Uterus (tissue), 4 donors: ENCODE measurements at places on chromosomes 11 and 22. TPM values are rescaled to one million over a fixed set of nuclear protein-coding genes. Genes with fewer than 3 reads are reported as not detected.
A peak's percentile ranks its signal among the peaks of the same experiment; 100 is the strongest.

DNA sequence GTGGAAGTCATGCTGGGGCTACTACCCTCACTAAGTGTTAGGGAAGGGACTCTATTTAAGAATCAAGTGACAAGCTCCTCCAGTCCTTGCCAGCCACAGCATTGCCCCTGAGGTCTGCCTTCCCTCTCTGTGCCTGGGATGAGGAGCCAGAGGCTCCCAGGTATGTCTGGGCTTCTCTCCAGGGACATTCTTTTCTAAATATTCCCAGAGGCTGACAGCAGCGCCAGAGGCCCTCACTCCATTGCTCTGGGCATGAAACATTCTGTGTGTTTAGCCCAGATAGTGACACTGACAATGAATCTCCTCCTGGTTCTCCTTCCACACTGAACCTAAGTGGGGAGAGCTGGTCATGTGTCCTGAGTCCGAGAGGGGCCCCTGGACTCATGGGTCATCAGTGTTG lies 2.2 kb downstream of the OR51E1 start:
- no peaks in the 10 kb centered on the region for H3K36me3 ChIP-seq
- H3K27me3 ChIP-seq: no peaks in the 10 kb centered on the region
- no peak overlapping the region for H3K27ac ChIP-seq
- H3K4me3 ChIP-seq: no peak overlapping the region
- no peaks in the 10 kb centered on the region for H3K4me1 ChIP-seq
- no peak for DNase-seq

DNA sequence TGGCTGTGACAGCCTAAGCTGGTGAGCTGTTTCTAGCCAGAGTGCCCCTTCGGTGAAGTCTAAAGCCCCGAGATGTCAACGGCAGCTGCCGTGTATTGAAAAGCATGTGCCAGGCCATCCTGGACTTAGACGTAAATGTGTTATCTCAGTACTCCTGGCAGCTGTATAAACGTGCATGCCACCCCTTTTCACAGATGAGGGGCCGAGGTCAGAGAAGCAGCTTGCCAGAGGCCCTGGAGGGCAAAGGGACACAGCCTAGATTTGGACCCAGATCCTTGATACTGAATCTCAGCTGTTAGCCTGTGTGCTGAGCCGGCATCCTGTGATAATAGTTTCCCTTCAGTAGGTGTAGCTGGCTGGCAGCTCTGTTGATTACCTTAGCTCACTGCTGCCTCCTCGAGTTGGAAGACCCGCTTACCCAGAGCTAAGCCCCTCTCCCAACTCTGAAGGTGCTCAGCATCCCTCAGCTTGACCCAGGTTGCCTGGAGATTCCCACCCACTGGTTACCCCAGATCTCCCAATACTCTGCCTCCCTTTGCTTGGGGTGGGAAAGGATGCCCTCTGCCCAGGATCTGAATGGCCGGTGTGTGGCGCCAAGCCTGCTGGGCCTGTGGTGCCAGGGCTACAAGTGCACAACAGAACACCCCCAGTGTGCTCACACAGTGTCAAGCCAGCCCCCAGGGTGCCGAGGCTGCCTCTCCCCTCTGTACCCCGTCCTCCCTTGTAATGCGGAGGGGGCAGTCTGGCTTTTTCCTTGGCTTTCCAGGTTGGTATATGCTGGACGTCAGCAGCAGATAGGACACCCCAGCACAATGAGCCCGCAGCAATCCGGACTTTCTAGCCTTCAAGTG lies 59.8 kb upstream of the WNT7B start:
- H3K4me3 ChIP-seq: peak overlapping the region; percentile 60
- no peaks in the 10 kb centered on the region for H3K27me3 ChIP-seq
- DNase-seq: peak; percentile 37

DNA sequence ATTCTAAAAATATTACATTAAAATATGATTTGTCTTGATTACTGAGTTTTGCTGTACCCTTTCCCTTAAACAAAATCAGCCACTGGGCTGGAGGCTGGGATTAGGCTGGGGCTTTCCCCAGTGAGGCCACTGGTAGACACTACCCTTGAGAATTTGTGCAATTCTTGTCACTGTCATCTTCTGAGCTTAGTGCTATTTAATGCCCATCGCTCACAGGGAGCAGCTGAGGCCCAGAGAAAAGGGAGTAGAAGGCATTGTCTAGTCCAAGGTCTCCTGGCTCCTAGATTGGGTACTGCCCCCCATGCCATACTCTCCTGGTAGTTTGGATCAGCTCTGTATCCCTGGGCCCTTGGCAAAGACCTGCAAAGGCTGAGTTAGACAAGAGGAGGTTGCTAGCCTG lies 6.7 kb downstream of the CHRM1 start:
- DNase-seq: no peak
- H3K27ac ChIP-seq: no peak overlapping the region
- no peaks in the 10 kb centered on the region for H3K4me1 ChIP-seq

DNA sequence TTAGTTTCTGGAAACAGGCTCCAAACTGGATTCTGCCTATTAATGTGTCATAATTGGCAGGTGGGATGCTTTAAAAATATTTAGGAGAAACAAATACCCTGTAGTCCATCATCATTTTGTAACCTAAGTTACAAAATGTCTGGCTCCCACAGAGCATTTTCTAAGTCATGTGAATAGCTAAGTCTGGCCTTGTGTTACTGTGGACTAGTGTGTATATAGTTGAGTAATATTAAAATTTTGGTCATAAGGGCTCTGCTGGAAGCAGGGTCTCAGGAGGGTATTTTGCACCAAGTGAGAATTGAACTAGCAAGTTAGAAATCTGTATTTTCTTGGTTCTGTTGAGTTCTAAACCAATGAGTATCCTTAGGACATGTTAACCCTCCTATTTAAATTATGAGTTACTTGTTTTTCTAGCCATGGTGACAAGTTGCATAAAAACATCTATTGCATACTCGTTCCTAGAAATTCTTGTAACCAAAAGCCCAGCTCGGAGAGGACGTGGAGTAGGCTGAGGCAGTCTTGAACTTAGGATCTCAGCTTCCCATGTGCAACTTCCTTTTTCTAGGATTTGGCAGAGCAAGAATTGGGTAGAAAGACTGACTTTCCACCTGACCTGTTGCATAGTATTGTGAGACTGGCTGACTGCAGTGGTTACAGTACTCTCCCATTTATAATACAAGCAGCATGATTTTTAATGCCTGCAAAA lies 5.4 kb downstream of the PTPMT1 start:
- no peaks in the 10 kb centered on the region for H3K4me1 ChIP-seq
- DNase-seq: no peak
- H3K36me3 ChIP-seq: no peaks in the 10 kb centered on the region
- no peak overlapping the region for H3K27ac ChIP-seq
- no peak overlapping the region for H3K4me3 ChIP-seq

DNA sequence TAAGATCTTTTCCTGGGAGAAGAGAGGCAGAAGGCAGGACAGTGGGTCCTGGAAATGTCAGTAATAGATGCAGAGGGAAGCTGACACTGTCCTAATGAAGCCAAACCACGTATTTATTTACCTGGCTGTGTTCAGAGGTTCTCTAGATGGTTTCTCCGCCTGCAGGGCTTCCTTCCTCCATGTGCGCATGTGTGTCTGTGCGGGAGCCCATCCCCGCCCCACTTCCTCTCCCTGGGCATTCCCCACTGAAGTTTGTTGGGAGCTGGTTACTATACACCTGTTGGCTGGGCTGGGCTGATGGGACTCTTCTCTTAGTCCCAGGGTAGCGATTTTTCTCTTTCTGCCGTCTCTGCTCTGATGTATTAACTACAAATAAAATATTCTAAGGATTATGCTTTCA lies 204.9 kb upstream of the TBCEL start:
- no peak overlapping the region for H3K27ac ChIP-seq
- no peaks in the 10 kb centered on the region for H3K4me1 ChIP-seq
- no peak for DNase-seq
- H3K27me3 ChIP-seq: no peaks in the 10 kb centered on the region
- no peaks in the 10 kb centered on the region for H3K36me3 ChIP-seq
- H3K4me3 ChIP-seq: no peak overlapping the region

DNA sequence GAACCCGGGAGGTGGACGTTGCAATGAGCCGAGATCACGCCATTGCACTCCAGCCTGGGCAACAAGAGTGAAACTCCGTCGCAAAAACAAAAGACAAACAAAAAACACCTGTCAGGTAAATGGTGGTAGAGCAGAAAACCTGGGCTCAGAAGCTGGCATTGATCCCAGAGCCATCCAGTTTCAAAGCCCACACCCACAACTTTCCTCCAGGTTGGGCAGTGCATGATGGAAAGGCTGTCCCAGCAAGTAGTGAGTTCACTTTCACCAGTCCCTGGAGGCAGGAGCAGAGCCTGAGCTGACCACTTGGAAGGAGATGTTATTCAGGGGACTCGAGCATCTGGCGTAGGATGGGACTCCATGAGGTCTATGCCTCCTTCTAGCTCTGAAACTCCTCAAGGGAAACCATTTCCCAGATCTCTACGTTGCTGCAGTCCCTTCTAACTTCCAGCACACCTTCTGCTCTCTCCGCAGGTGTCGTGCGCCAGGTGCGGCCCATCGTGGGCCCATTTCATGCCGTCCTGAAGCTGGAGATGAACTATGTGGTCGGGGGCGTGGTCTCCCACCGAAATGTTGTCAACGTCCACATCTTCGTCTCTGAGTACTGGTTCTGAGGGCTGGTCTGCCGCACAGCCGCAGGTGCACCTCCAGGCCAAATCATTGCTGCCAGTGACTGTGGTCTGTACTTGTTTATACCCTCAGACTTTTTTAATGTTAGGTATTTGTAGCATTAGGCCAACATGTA lies 71.6 kb upstream of the ATXN10 start:
- H3K36me3 ChIP-seq: no peaks in the 10 kb centered on the region
- no peak overlapping the region for H3K4me3 ChIP-seq
- H3K27me3 ChIP-seq: no peaks in the 10 kb centered on the region
- H3K27ac ChIP-seq: no peak overlapping the region

GRCh38 chr11:93936460-93936859 lies 84.7 kb upstream of the HEPHL1 start:
- no peaks in the 10 kb centered on the region for H3K4me1 ChIP-seq
- no peaks in the 10 kb centered on the region for H3K36me3 ChIP-seq
- no peaks in the 10 kb centered on the region for H3K27me3 ChIP-seq
- no peak overlapping the region for H3K4me3 ChIP-seq

DNA sequence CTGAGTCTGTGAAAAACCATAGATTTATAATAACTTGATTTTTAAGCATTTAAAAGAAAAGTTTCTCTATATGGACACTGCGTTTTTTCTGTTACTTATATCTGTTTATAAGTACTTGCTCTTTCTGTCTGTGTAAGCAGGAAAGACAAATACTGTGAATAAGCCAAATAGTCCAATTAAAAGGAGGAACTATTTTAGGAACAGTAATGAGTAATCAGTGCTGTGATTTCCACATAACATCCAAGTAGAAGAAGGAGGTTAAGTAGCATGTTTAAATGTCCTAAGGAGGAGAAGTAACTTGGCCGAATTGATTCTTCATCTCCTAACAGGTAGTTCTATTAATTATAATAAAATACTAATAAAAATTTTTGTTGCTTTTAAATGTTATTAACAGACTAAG lies 40.8 kb downstream of the ZNF214 start:
- H3K27me3 ChIP-seq: no peaks in the 10 kb centered on the region
- H3K36me3 ChIP-seq: no peaks in the 10 kb centered on the region
- no peak overlapping the region for H3K4me3 ChIP-seq
- DNase-seq: no peak

- no peaks in the 10 kb centered on the region for H3K27me3 ChIP-seq
- no peak for DNase-seq
- H3K36me3 ChIP-seq: no peaks in the 10 kb centered on the region
- no peak overlapping the region for H3K27ac ChIP-seq
These were observed 223.2 kb downstream of the BLID start for GRCh38 chr11:121892863-121893262.

- H3K4me1 ChIP-seq: no peaks in the 10 kb centered on the region
- no peaks in the 10 kb centered on the region for H3K27me3 ChIP-seq
- no peak for DNase-seq
- H3K36me3 ChIP-seq: no peaks in the 10 kb centered on the region
- H3K27ac ChIP-seq: no peak overlapping the region
These were observed 14.3 kb downstream of the AMOTL1 start for GRCh38 chr11:94782446-94782845.

DNA sequence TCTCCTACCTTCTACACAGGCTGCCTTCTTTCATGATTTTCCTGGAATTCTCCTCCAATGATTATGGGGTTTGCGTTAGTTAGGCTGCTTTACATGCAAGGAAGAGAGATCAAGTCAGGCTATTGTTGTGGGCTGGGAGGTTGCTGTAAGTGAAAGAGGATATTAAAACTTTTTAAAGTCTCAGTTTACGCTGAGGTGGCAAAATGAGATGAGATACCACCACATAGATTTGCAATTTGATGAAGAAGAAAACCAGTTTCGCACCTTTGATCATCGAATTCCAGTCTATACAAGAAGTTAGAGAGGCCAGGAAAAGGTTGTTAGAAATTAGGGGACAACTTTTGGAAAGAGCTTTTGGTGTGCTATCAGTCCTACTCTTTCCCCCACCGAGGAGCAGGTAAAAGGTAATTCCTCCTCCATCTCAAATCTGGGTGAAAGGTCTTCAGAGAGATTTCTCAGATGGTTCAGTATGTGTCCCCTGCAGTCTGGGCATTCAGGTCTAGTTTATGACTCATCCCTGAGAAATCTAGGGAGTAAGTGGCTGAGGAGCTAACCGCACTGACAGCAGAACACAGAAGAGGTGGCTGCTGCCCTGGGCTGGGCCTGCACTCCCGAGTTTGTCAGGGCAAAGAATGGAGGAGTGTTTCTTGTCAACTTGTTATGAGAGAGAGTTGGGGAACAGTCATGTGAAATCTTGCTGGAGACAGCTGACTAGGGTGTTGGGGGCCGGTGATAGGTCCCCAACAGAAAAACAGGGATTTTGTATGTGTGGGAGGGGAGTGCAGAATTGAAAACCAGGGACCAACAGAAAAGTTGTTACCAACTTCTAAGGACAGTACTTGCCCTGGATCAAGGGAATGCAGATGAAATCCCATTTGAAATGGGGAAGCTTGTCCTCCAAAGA lies 34.7 kb downstream of the CCDC83 start:
- no peak overlapping the region for H3K4me3 ChIP-seq
- no peaks in the 10 kb centered on the region for H3K36me3 ChIP-seq
- H3K27ac ChIP-seq: no peak overlapping the region
- H3K27me3 ChIP-seq: no peaks in the 10 kb centered on the region
- peak; percentile 15 for DNase-seq

GRCh38 chr11:118988280-118988679 lies 9.7 kb upstream of the CENATAC start:
- H3K4me1 ChIP-seq: no peaks in the 10 kb centered on the region
- H3K27ac ChIP-seq: no peak overlapping the region

Gene FOLR3
- total RNA-seq: not detected

Gene TMEM126A
- 11.5 TPM for total RNA-seq

Gene UQCC3
- 6.6 TPM for total RNA-seq

Gene PC
- 8.2 TPM for total RNA-seq
